ENCODE measurements at places on chromosomes 1 and 21. TPM values are rescaled to one million over a fixed set of nuclear protein-coding genes. Genes with fewer than 3 reads are reported as not detected.

GRCh38 chr1:209727785-209728184 is 23.1 kb downstream of the HSD11B1 start:
- H3K4me1 ChIP-seq, result no peaks in the 10 kb centered on the region
- H3K36me3 ChIP-seq, result no peaks in the 10 kb centered on the region
- H3K27ac ChIP-seq, result no peak overlapping the region
- H3K4me3 ChIP-seq, result no peak overlapping the region
- DNase-seq, result no peak
- H3K27me3 ChIP-seq, result no peaks in the 10 kb centered on the region

DNA sequence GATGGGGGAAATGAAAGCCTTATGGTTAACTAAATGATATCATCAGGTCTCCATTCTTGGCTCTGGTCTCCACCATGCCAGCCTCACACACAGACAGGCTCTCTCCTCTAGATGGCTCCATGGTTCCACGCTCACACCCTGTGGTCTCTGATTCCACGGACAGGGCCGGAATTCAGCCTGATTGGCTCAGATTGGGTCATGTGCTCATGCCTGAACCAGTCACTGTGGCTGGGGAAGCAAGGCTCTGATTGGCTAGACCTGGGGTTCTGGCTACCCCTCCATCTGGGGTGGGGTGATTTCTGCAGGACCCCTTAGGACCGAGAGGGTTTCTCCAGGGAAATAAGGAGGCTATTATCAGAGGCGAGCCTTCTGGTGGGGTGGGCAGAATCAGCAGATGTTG is 277.0 kb downstream of the PTPRU start:
- H3K27me3 ChIP-seq, result peaks cover 39% of the 10 kb centered on the region
- no peak overlapping the region for H3K4me3 ChIP-seq
- no peak for DNase-seq
- no peaks in the 10 kb centered on the region for H3K36me3 ChIP-seq
- no peak overlapping the region for H3K27ac ChIP-seq
- no peaks in the 10 kb centered on the region for H3K4me1 ChIP-seq

GRCh38 chr1:171248841-171249240 is 547 bp downstream of the FMO1 start:
- DNase-seq, result no peak
- H3K4me1 ChIP-seq, result no peaks in the 10 kb centered on the region
- H3K4me3 ChIP-seq, result no peak overlapping the region

TCEA3 gene
- not detected for total RNA-seq

AGT gene
- total RNA-seq, result not detected

DNA sequence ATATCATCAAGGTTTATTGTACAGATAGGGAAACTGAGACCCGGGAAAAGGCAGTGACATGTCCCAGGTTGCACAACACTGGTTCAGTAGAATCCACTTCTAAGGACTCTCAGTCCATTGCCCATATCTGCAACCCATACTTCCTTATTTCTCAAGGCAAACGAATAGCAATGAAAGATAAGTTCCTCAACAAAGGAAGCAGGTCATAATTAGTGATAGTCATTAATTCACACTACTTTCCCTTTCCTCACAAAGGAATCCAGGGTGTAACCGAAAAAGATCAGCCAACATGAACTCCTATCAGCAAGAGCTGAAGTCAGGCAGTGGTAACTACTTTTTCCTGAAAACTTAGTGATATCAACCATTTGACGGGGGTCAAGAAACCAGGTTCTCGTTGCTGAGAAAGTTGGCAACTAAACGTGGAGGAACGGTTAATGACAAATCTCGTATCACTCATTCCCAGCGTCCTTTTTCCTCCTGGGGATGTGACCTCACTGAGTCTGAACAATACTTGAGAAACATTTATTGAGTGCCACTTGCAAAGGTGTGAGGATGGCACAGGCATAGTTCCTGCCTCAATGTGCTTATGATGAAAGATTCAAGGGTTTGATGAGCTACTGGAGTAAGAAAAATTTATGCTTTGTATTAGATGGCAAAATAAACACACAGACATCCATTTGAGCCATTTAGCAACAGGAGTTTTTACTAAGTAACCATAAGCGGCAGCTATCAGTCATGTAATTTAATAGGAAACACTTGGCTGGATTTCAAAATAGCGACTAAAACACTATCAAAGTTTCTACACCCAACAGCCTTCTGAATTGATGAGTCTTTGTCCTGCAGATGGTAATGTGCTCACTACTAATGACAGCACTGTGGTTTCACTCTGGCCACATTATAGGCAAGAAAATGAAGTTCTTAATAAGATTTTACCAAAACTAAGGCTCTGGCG is 82.3 kb downstream of the PLPP3 start:
- no peak overlapping the region for H3K4me3 ChIP-seq
- no peaks in the 10 kb centered on the region for H3K4me1 ChIP-seq
- H3K27me3 ChIP-seq, result peaks cover 13% of the 10 kb centered on the region
- DNase-seq, result no peak
- no peaks in the 10 kb centered on the region for H3K36me3 ChIP-seq

- H3K27ac ChIP-seq, result no peak overlapping the region
- H3K4me1 ChIP-seq, result no peaks in the 10 kb centered on the region
- H3K36me3 ChIP-seq, result no peaks in the 10 kb centered on the region
- DNase-seq, result no peak
- no peaks in the 10 kb centered on the region for H3K27me3 ChIP-seq
Measured at GRCh38 chr1:215819114-215819513, 252.0 kb downstream of the KCTD3 start.

Measured in natural killer cell treated with Interleukin-12 subunit alpha and Interleukin-12 subunit beta and Interleukin-15 and Interleukin-18, amount 100 ng/mL, for 72 hours (primary cell).